ENCODE measurements at places on chromosomes 7 and 10. TPM values are rescaled to one million over a fixed set of nuclear protein-coding genes. Genes with fewer than 3 reads are reported as not detected.

SRGN gene
- 218 TPM for total RNA-seq

TLX1 gene
- not detected for total RNA-seq

LIPM gene
- not detected for total RNA-seq

GRM8 gene
- total RNA-seq = not detected

PDZD7 gene
- total RNA-seq = 0.51 TPM

ADIRF gene
- 26.0 TPM for total RNA-seq

MSMB gene
- not detected for total RNA-seq

CCL24 gene
- total RNA-seq = not detected

SPDYE11 gene
- total RNA-seq = not detected

ABCB4 gene
- total RNA-seq = under 0.01 TPM

CFAP69 gene
- 0.63 TPM for total RNA-seq

ZNF804B gene
- not detected for total RNA-seq

OGDHL gene
- total RNA-seq = 1.0 TPM

BTBD16 gene
- total RNA-seq = not detected

MSS51 gene
- total RNA-seq = 0.39 TPM

JCAD gene
- 50.6 TPM for total RNA-seq

AOAH gene
- total RNA-seq = 0.51 TPM

CDCA7L gene
- 41.0 TPM for total RNA-seq

SH2D4B gene
- under 0.01 TPM for total RNA-seq

HOXA11 gene
- 0.13 TPM for total RNA-seq

KLF14 gene
- not detected for total RNA-seq

WNT8B gene
- under 0.01 TPM for total RNA-seq

SAMD9L gene
- total RNA-seq = 8.0 TPM

IRF5 gene
- total RNA-seq = 0.26 TPM

GALNT11 gene
- total RNA-seq = 41.8 TPM

LRIT1 gene
- total RNA-seq = not detected

PLEKHS1 gene
- not detected for total RNA-seq

MRC1 gene
- 250 TPM for total RNA-seq

SSC4D gene
- total RNA-seq = 0.63 TPM

SMKR1 gene
- 0.13 TPM for total RNA-seq

REPIN1 gene
- 60.3 TPM for total RNA-seq

GIMAP8 gene
- total RNA-seq = 157 TPM

PIP gene
- not detected for total RNA-seq

GTF2IRD1 gene
- 6.8 TPM for total RNA-seq

VPS26A gene
- total RNA-seq = 29.4 TPM

GHRHR gene
- not detected for total RNA-seq

CXCL12 gene
- total RNA-seq = 0.77 TPM

EVX1 gene
- not detected for total RNA-seq

CYP2C19 gene
- total RNA-seq = not detected

TCF7L2 gene
- 2.1 TPM for total RNA-seq

TAX1BP1 gene
- total RNA-seq = 52.8 TPM

PALD1 gene
- total RNA-seq = 177 TPM

WASHC2A gene
- total RNA-seq = 27.3 TPM

DDX21 gene
- 59.4 TPM for total RNA-seq

GIMAP7 gene
- 108 TPM for total RNA-seq

ANKMY2 gene
- total RNA-seq = 10.0 TPM

ASZ1 gene
- not detected for total RNA-seq

MPP7 gene
- 11.5 TPM for total RNA-seq

GRM3 gene
- total RNA-seq = not detected

THSD7A gene
- total RNA-seq = 15.8 TPM

NODAL gene
- total RNA-seq = not detected

NCF1 gene
- under 0.01 TPM for total RNA-seq

HYCC1 gene
- 36.0 TPM for total RNA-seq

VSTM2A gene
- not detected for total RNA-seq

VAX1 gene
- total RNA-seq = not detected

VWA2 gene
- not detected for total RNA-seq

PLCE1 gene
- total RNA-seq = 1.0 TPM
